ENCODE measurements at places on chromosomes 1 and 21.
A peak's percentile ranks its signal among the peaks of the same experiment; 100 is the strongest.

GRCh38 chr1:243945727-243946126, 95.7 kb upstream of the AKT3 start:
- no peak for DNase-seq

GRCh38 chr1:236168716-236169429, 26.5 kb downstream of the GPR137B start:
- DNase-seq = peak; percentile 78

GRCh38 chr1:117447661-117448060, 80.4 kb downstream of the MAN1A2 start:
- DNase-seq = no peak

DNA sequence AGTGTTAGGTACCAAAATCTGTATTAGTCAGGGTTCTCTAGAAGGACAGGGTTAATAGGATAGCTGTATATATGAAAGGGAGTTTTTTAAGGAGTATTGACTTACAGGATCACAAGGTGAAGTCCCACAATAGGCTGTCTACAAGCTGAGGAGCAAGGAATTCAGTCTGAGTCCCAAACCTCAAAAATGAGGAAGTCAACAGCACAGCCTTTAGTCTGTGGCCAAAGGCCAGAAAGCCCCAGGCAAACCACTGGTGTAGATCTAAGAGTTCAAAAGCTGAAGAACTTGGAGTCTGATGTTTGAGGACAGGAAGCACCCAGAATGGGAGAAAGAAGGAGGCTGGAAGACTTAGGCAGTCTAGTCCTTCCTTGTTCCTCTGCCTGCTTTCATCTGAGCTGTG, 487.5 kb upstream of the CHRM3 start:
- DNase-seq = peak; percentile 46

DNA sequence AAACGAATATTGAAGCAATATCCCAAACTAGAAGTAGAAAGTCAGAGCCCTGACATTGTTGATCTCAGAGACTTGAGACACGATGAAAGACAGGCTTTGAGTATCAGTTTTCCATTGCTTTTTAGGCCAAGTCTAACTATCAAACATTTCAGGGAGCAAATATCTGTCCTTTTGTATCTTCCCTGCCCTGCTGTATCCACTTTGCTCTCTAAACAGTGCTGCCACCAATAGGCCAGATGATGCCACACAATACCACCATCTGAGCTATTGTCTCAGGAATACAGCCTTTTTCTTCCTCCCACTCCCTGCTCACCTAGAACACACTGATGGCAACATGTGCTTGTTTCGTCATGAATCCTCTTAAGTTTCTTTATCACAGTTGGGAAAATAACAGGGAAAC, 62.6 kb upstream of the SPAG17 start:
- DNase-seq = no peak

- no peak for DNase-seq
Measured at GRCh38 chr1:5548266-5548665, 444.0 kb downstream of the NPHP4 start.

GRCh38 chr1:176416777-176417176, 46.2 kb upstream of the PAPPA2 start:
- no peak for DNase-seq

GRCh38 chr1:225445639-225446594, 18.1 kb upstream of the LBR start:
- DNase-seq = no peak
